Activated CD4-positive, alpha-beta T cell treated with anti-CD3 and anti-CD28 coated beads, Interleukin-2, Interleukin-4, amounts not matched to agents 100 ng/mL and 50 ng/mL, durations not matched to agents 16 hours and 8 hours (primary cell): ENCODE measurements at places on chromosomes 3 and 15.

DNA sequence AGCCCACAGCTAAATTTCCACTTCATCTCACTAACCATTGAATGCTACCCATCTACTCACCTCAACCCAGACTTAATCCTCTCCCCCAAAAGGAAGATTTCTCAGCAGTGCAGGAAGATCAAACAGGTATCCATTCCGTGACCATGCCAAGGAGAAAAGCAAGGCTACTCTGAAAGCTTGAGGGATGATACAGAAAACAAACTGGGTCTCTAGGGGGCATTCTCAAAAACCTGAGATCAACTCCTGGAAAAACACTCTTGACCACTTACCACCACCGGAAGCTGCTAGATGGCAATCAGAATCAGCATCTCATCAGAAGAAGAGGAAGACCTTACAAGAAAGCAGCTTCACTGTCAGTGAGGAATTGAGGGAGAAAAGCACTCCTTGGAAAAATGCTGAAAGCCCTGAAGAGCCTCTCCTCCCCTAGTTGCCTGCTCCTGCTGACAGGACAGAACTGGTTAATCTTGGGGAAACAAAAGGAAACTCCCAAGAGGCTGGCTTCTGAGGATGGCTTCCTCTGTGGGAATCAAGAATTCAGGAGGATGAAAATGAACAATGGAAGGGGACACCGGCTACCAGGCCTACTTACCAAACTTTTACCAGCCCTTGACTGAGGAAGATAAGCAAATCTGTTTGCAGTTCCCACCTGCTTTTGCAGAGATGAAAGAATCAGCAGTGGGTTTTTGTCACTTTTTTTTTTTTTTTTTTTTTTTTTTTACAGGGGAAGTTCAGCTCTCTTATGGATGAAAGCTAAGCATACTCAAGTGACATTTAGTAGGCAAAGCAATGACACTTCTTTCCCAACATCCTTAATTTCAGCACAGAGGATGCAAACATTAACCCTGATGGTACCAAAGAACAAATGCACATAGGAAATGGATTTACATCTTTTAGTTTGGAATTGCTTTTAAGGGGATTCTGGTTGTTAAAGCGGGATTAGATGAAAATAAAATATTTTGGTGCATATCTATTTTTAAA, at the start of gene ATP8B4:
TSS of gene ATP8B4 (minus strand) at position 171 of the 978 bp plus-strand sequence. CDS start 12,267 bp downstream, outside the sequence.
- peak; percentile 61 for DNase-seq

DNA sequence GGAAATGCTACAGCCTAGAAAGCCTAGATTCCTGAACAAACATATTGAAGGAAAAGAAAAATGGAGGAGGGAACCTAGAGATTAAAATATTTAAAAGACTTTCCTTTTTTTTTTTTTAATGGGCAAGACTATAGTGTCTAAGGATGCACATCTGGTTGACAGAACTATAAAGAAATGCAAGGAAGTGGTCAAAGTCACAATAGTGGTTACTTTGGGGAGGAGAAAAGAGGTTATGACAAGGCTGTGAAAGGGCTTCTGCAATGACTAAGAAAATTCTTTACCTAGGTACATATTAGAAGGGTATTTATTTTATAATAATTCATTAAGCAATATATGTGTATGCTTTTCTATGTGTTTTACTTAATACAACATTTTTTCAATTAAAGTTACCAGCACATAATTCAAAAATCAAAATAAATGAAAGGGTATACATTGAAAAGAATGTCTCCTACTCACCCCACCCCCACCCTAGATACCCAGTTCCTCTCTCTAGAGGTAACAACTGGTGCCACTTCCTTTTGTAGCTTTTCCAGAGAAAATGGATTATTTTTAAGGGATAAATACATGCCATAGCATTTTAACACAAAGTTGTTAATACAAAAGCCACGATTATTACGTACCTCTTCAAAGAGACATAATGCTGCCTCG, 70.1 kb downstream of the HERC1 start:
- peak; percentile 46 for DNase-seq

DNA sequence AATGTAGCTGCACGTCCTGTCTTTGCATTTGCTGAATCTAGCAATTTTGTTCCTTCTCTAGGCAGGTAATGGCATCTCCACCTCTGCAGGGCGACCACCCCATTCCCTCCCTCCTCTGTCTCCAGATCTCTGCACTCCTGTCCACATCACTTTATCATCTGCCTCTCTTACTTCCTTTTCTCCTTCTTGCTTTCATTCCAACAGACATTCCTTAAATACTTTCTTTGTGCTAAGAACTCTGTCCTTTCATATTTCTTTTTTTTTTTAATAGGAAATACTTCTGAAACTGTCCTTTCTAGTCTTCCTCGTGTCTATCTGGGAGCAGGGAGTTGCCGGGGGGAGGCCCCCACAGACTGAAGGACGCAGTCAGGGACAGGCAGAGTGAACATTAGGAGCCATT, 7.2 kb downstream of the ITIH3 start:
- no peak for DNase-seq

GRCh38 chr3:143956838-143957237, 14.8 kb upstream of the DIPK2A start:
- no peak for DNase-seq

DNA sequence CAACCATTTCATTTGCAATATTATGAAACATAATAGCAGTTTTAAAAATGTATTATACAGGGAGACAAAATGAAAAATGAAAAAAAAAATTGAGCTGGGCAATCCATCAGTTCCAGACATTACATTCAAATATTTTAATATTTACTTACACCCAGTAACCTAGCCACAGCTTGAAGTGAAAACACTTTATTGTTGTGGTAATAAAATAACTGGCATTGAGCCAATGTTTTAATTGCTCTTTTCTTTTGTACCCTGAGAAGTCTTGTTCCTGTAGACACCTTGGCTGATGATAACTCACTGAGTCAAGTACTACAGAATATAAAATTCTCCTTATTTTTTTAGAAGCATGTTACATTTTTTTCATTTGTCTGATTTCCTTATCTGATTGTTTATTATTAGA, 180.6 kb downstream of the ROBO1 start:
- no peak for DNase-seq

GRCh38 chr3:20511863-20512505, 326.0 kb upstream of the SGO1 start:
- DNase-seq = peak; percentile 13

DNA sequence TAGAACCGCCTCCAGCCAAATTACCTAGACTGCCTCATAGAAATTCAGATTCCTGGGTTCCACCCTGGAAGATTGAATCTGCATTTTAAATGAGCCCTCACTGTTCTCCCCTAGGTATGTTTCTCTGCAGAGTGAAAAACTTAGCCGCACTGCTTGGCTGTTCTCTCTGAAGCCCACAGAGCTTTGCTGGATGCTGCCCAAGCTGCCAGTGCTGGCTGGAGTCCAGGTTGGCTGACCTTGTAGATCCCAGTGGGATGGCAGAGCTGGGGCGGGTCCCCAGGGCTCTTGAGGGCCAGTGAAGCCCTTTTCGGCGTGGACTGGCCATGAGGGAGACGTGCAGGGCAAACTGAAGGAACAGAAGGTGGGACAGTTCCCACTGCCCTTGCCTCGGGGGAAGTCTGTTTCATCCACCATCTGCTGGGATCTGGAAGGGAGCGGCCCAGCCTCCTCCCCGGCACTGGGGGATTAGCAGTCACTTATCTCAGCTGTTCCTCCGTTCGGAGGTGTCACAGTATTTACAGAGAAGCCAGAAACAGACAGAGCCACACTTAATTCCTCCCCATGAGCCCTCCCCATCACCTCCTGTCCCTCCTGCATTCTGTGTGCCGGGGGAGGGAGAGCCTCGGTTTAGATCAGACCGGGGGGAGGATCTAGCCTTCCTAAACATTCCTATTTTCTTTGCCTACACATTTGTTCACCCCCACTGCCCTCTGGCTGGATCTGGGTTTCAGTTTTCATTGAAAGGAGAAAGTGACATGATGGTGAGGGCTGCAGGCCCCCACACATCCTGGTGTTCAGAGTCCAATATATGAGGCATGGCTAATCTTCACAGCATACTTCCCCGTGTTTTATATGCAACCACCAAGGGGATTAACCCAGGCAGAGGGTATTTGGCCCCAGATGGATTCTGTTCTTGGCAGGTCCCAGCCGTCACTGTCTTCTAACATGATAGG, 4.1 kb upstream of the ACTC1 start:
- no peak for DNase-seq

DNA sequence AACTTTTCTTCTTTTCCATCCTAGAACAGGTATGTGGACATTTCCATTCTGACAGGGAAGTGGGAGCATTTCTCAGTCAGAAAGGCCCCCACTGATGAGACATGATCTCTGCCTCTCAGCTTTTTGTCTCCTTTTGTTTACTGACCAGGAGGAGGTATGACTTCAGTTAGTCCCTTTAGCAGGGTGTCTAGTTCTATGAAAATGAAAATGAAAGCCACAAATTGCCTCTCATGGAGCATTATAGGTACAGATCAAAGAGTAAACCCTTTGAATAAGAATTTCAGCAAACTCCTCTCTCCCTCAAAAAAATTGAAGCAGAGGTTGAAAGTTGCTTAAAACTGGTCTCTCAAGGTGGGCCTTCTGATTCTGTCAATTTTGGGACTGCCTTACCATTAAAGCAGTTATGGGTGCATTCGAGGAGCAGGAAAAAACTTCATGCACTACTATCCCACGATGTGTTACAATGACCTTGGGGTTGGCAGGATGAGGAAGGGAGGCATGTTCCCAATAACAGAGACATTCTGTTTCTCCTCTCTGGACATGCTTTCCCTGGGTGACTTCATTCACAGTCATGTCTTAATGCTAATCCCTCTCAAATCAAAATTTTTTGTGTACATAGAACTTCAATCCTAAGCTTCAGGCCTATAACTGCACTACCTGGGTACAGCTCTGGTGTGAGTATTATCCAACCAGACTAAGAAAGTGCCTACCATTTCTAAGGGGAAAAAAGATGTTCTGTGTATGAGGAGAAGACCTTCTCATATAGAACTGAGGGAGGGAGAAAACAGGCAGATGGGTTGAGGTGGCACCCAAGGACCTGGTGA, 50.6 kb upstream of the TBC1D23 start:
- peak; percentile 39 for DNase-seq
